ENCODE measurements at places on chromosomes 12 and 14.

DNA sequence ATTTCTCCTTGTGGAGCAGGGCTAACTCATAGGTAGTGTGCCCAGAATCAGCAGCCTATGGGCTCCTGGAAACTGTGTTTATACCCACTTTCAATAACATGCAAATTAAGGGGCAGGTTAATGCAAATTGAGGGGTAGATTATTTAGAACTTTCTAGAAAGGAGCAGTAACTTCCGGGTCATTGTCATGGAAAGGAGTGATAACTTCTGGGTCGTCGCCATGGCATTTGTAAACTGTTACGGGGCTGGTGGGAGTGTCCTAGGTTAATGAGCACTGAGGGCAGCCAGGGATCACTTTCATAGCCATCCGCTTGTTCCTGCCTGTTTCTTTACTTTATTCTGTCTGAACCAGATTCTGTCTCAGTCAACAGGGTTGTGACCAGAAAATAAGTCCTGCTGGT lies 143.3 kb upstream of the RFLNA start:
- no peak for DNase-seq

- DNase-seq: no peak
These were observed 907.6 kb upstream of the FLRT2 start for GRCh38 chr14:84622357-84622756.

DNA sequence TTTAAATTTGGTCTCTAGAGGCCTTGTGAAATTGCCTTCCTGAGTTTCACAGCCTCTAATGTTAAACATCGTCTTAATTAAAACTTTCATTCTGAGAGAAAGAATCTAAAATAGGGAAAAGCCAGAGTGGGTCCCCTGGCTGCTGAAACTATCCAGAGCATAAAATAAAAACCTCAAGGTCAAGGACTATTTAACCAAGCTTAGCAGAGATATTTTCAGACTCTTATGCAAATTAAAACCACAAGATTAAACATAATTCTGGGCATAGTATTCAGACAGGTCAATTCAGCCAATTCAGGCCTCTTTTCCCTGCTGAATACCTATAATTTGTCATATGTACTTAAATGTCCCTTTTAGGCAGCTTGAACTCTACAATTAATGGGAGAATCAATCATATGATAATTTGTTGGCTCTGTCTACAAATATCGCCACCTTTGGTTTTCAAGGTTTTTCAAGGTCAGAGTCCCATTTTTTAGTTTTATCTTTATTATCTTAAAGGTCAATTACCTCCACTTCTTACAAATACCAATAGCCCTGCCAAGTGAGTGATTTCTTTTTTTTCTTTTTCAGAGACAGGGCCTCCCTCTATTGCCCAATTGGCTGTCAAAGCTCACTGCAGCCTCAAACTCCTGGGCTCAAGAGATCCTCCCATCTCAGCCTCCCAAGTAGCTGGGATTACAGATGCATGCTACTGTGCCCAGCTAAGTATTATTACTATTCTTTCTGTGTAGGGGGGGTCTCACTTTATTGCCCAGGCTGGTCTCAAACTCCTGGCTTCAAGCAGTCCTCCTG lies 257.1 kb downstream of the PHLDA1 start:
- no peak for DNase-seq

GRCh38 chr14:44962334-44963043 lies 499 bp downstream of the TOGARAM1 start:
- DNase-seq: peak; percentile 71
